GM13977 (cell line): ENCODE measurements at places on chromosomes 5 and 9.

DNA sequence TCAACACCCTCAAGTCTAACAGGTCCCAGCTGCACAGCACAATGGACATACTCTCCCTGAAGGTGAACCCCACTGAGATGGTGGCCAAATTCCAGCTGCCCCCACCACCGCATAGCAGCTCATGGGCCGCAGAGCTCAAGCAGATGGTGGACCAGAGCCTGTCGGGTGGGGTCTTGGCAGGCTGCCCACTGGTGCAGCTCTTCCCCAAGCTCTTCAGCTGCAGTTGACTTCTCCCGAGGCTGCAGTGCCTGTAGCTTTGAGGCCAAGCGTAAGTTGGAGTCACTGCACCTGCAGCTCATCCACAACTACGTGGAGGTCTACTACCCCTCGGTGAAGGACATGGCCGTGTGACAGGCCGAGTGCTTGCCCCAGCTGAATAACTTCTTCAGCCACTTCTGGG lies 56.6 kb upstream of the SPTLC1 start:
- no peak for DNase-seq

GRCh38 chr5:157113002-157113401 lies 4.2 kb upstream of the HAVCR2 start:
- no peak for DNase-seq

DNA sequence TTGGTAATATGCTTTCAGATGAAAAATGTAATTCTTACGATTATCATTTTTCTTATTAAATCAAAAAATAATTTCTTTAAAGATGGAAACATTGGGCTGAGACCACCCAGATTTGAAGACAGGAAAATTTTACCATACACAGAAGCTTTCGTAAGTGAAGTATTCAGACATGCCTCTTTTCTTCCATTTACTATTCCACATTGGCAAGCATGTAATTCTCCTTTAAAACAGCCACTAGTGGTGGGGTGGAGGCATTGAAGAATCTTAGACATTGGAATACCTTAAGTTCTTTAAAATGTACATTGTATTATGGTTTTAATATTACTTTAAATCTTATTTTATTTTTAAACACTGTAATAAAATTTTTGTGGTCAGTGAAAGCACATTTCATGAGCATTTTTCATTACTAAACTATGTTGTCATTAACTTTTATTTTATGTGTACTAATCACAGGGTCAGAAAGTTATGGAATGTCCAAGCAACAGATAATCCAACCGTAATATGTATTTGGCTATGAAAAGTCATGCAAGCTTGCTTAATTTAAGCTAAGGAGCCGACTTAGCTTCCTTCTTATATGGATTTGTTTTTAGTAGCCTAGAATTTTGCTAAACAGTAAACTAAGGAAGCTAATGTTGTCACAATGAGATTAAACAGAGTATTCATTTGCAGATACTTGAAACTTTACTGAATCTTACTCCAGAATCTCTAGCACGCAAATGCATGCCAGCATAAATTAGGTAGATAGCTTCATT lies 97.4 kb upstream of the ALDH1A1 start:
- DNase-seq, result no peak

GRCh38 chr5:125555591-125555990 lies 809.2 kb upstream of the ZNF608 start:
- DNase-seq, result no peak

GRCh38 chr9:136144450-136144849 lies 25.8 kb upstream of the TMEM250 start:
- DNase-seq, result no peak

- no peak for DNase-seq
These were observed 83.2 kb downstream of the PHAX start for GRCh38 chr5:126683912-126684311.

GRCh38 chr9:92332577-92333281 lies 7.0 kb downstream of the CENPP start:
- DNase-seq, result no peak

- no peak for DNase-seq
These were observed 174.3 kb upstream of the RORB start for GRCh38 chr9:74322661-74323314.

- no peak for DNase-seq
These were observed 768.1 kb upstream of the GRAMD2B start for GRCh38 chr5:125655156-125655555.

DNA sequence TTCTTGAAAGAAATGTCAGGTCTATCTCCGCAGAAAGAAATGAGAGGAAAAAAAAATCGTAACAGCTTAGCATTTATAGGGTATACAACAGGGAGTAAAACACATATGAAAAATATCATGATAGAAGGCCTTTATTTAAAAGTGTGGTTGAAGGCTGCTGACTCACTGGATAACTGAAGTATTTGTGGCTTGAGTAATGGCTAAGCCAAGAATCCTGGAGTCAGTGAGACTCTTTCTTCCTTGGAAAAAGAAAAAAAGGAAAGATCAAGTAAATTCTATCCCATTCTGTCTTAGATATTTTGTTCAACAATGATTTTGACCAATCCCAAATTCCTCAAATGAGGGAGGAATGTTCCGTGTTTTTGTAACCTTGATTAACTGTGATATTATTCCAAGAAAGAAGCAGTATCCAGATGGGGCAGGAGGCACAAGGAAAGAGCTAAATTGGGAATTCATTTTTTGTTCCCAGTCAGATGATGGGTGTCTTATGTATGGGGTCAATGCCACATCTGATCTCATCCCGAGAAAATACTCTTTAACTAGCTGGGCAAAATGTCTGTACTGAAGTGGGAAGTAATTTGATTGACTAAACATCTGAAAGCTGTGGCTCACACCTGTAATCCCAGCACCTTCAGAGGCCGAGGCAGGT lies 64.3 kb upstream of the MYO10 start:
- no peak for DNase-seq

DNA sequence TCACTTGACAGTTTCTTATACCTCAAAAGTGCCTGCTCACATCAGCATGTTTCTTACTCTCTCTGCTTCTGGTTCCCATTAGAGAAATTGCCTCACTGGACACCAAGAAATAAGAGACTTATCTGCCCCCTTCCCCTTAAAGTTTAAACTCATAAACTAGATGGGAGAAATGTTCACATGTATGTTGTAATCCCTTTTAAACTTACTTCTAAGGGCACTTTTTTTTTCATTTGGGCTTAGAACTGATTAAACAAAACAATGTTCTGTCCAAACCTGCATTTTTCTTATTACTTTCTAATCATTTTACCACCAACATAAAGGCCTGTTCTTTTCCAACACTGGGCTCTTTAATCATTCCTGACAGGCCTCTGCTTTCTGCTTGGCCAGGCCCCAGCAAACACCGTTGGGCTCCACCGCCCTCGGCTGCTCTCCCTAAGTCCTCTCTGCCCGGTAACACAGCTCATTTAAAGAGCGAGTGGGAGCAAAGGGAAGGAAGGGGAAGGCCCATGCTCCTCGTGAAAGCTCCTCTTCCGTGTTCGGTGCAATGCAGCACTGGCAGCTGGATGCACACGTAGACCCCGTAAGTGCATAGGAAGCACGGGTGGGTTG lies 53.4 kb downstream of the ROR2 start:
- no peak for DNase-seq

GRCh38 chr5:141940695-141941271 lies 17.1 kb downstream of the DELE1 start:
- DNase-seq, result no peak

GRCh38 chr9:115213818-115214334 lies 95.9 kb upstream of the TNC start:
- DNase-seq, result no peak

DNA sequence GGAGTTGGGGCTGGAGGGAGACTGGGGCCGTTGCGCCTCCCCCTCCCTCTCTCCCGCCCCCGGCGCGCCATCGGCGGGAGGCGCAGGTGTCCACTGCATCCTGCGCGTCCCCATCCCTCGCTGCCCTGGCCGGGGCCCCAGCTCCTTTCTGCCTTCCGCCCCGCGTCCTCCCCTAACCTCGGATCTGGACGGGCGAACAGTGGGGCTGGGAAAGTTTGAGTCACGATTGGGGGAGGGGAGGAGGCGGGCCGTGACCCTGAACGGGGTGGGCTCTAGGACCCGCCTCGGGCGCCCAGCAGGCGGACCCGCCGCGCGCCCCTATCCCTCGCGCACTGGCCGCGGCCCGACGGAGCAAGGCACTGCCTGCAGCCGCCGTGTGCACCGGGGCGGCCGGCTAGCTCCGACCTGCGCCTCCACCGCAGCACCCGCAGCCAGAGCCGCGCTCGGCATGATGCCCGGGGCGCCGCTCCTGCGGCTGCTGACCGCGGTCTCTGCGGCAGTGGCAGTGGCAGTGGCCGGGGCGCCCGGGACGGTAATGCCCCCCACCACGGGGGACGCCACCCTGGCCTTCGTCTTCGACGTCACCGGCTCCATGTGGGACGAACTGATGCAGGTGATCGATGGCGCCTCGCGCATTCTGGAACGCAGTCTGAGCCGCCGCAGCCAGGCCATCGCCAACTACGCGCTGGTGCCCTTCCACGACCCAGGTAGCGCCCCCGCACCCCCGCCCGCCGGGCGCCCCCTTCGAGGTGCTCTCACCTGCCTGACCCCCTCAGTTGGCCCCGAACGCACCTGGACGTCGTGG lies at the start of gene HMCN2:
Gene HMCN2, plus strand, starts transcription at position 330 of the 805 bp plus-strand sequence. Its CDS starts 119 bp downstream, at position 449.
- no peak for DNase-seq

GRCh38 chr9:38255599-38255998 lies 136.9 kb upstream of the ALDH1B1 start:
- no peak for DNase-seq

DNA sequence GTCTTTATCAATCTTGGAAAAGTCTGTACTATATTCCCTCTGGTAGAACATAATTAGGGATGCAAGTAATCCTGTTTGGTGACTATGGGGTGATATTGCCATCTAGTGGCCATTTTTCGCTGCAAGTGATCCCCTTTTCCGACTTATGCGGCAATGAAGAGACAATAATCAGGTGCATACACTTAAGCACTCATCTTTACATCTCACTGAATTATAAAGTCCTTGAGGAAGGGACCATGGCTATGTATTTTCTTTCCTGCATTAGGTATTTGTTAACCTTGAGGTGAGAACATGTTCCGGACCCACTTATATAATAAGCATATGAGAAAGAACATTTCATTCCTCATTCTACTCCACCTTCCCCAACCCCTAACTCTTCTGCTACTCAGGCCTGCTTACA lies 19.6 kb upstream of the LIX1 start:
- DNase-seq, result peak; percentile 28

DNA sequence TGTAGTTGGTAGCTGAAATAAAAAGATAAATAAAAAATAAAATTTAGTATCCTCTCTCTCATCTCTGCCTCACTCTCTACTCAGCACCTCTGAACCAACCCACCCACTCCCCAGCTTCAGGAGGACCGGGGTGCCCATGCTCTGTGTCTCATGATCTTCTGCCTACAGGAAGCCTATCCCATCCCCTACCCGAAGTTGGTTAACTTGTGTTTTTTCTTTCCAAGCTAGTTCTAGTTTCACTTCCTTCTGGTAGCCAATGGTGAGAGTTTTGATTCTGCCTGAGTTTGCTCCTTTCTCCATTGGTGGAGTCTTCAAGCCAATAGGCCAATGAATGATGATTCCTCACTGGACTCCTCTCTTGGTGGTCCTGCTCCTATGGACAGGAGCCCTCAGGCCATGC lies 32.1 kb downstream of the SNX24 start:
- DNase-seq, result no peak

DNA sequence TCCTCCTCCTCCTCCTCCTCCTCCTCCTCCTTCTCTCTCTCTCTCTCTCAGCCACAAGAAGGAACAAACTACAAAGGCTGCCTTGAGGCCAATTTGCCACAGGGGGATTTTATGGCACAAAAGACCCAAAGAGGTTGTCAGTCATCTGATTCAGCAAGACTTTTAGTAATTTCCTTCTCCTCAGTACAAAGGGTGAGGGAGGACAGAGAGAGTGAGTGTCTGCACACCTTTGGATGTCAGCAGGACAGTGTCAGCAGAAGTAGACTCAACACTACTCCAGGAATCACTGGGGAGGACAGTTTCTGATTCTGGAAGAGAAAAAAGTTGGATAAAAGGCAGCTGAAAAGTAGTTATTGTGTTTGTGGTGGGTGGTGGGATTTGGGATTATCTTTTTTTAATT lies 13.6 kb downstream of the TIMD4 start:
- no peak for DNase-seq

DNA sequence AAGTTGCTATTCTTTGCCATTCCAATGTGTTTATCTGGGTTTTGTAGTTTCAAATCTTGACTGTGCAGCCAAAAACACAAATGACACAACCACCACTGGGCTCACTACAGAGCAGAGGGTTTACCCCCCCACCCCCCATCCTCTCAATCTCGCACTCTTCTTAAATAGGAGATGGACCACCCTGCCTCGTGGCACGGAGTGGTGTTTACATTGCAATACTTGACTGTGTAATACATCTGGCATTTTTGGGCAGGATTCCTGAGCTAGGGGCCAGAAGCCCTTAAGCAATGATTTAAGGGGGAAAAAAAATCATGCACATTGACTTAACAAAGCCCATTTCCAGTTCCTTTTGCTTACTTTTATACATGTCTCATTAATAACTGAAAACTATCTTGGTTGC lies 19.0 kb downstream of the PTCH1 start:
- no peak for DNase-seq

DNA sequence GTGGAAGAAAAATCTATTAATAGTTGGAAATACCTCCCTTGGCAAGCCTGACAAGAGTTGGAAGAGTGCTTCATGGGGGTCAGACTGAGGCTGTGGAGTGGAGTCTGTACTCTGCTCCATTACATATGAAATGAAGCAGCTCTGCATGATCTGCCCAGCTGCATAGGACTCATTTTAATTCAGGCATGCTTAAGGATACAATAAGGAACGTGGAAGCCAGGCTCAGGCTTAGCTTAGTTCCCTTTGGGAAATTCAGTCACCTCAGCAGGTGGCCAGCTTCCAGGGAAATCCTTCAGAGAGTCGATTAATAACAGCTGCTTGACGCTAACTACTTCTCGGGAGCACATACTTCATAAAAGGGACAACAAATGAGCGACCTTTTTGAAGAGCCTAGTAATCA lies 1672.9 kb upstream of the WWC1 start:
- no peak for DNase-seq

- DNase-seq, result no peak
These were observed 14.3 kb upstream of the FREM1 start for GRCh38 chr9:14924230-14925219.

DNA sequence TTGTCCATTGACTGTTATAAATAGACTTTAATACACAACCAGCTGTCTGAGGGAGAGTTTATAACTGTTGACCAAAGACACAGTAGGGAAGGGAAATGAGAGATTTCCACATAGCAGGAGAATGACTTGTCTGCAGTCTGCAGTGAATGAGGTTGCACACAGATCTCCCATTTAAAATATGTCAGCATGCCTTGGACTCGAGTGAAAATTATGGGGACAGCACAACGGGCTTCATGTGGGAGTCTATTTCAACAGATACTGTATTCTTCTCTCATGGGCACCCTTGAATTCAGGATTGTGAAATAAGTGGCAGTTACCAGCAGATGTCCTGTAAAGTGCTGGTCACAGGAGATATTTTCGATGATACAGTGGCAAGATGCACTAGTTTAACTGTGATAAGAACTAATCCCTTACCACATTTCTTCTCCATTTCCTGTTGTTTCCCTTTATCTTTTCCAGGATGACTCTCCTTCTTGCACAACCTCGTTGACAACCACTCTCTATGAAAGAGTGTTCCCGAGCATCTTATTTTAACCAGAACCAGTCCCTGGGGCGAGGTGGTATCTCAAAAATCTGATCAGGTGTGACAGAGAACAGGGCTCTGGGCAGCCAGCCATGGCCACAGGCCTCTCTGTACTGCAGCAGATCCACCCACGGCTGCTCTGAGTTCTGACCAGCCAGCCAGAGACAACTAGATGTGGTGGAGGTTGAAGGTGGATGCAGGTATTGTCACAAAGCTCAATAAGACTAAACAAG lies 51.5 kb upstream of the MAP3K1 start:
- DNase-seq, result no peak
